ENCODE measurements at places on chromosomes 16 and 17.
A peak's percentile ranks its signal among the peaks of the same experiment; 100 is the strongest.

DNA sequence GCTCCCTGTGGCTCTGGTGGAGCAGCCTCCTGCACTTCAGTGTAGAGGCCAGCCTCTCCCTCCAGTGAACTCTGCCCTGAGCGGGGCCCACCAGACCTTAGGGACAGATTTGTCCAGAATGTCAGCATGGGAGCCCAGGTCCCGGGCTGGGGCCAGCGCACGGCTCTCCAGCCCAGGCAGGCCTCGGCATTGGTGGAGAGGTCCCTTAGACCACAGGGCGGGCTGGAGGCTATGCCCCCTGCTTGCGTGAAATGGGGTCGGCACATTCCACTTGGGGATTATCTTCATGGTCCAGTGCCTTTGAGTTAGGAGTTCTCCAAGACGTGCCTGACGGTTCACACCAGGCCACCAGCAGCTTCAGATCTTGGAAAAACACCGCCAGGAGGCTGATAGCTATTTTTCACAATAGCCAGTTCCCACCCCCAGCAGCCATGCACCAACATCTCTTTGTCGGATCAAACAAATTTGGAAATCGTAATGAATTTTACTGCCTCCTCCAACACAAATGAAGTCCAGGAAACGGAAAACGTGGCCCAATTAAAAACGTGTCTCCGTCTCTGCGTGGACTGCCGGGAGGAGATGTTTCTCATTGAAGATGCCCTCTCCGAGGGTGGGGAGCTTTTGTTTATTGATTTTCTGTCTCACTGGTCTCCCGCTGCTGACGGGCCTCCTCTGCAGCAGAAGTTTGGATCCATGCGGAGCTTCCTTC lies 110.0 kb upstream of the CIBAR2 start:
- peak; percentile 19 for DNase-seq

GRCh38 chr16:82603784-82604411 lies 22.9 kb upstream of the CDH13 start:
- DNase-seq, result no peak

GRCh38 chr16:11833951-11834695 lies 17.2 kb downstream of the RSL1D1 start:
- DNase-seq, result no peak

GRCh38 chr17:9271989-9272388 lies 250.7 kb downstream of the NTN1 start:
- DNase-seq, result no peak

GRCh38 chr16:48613061-48613957 lies 3.3 kb upstream of the N4BP1 start:
- DNase-seq, result no peak

DNA sequence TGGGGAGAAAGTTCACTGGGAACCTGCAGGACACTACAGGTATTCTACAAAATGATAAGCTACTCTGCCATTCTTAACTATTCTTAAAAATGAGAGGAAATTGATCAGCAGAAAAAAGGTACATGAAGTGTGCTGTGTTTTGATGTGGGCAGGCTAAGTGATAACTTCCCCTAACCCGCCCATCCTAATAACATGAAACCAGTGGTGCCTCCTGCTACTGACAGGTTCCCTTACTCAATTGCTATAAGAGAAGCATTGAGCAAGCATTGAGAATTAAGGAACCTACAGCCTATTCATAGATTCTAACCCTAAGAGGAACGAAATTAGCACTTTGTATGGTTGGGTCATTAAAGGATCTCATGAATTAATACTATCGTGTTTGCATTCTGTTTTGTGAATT lies 18.9 kb downstream of the XYLT1 start:
- DNase-seq, result no peak

GRCh38 chr16:82280867-82281266 lies 110.8 kb upstream of the MPHOSPH6 start:
- no peak for DNase-seq

DNA sequence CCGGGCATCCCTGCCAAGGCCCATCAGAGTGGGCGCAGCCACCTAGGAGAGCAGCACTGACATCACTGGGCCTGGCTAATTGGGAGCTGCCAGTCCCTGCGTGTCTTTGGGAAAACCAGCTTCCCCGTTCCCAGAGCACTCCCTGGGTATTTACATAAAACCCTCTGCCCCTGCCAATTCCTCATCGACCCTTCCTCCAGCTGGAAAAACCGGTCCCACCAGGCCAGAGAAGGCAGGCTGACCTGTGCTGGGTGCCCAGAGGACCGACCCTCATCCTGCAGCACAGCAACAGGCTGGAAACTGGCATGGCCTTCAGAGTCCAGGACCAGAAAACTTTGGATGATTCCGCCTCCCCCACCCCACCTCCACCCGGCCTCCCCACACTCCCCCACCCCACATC lies 8.2 kb upstream of the FOXN1 start:
- peak; percentile 47 for DNase-seq

DNA sequence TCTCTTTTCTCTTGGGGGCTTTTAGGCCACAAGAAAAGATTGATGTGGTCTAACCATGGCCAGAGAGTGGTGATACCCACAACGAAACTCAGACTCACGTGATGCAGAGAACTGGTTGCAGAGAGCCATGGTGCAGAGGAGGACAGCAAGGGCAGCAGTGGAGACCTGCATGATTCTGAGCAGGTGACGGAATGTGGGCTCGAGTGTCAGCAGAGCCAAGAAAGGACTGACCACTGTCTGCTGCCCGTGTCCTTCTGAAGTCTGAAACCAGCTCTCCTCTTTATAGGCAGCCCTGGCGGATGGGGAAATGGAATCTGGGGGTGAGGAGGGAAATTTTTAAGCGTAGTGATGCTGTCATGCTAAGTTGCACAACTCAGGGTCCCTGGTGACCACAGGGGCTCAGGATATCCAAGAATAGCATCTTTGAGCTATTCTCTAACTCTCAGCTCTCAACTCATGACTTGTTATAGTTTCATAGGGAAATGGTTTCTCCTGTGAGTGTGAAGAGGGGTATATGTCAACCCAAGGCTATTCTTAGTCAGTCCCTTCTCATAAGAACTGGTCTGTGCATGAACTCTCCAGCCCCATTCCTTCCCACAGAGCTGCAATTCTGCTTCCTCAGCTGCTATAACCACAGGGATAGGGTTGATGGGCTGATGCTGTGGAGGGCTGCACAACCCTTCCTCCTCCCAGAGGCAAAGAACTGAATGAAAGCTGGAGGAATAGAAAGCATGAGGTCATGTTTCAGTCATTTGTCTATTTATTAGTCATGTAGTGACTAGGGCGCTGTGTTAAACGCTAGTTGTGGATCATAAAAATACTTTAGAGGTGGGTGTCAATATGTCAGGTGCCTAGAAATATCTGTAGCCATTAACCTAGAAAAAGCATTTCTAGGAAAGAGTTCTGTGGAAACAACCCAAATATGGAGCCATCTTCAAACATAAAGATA lies at the start of gene CCL3:
Gene CCL3 (minus strand): TSS at position 256 of the 949 bp plus-strand sequence. CDS start 85 bp downstream, at position 171.
- DNase-seq, result no peak

GRCh38 chr16:346587-346986 lies 5.9 kb downstream of the AXIN1 start:
- DNase-seq, result no peak

- no peak for DNase-seq
Observed at GRCh38 chr17:63549289-63549945, 860 bp upstream of the DCAF7 start.

DNA sequence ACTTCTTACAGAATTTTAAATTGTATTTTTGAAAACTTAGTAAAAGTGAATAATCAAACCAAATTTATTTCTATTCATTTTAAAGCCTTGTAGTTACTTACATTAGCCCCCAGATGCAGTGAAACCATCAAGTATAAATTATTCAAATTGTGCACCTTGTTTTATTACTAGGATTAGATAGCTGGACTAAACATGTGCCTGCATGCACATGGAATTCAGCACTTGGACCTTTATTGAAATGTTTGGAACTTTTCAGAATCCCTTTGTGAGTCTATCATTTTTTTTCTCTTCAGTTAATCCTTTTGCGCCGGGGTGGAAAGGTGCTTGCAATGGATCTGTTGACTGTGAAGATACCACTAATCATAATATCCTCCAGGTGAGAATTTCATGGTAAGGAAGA lies 4.7 kb downstream of the ZPBP2 start:
- no peak for DNase-seq

- DNase-seq, result no peak
Observed at GRCh38 chr16:78500659-78501270, 401.3 kb downstream of the WWOX start.

DNA sequence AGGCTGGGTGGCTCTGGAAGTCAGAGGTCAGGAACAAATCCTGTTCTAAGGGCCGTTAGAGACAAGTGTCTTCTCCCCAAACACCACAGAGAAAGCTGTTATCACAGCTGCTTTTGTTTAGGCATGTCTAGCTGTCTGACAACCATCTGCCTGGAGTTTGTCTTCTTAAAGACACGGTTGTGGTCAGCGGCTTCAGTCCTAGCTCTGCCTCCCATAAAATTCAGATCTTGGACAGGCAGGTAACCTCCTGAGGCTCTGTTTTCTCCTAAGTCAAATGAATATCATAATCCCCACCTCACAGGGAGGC lies 2.3 kb upstream of the ITGA3 start:
- no peak for DNase-seq

- DNase-seq, result no peak
Observed at GRCh38 chr16:87742781-87743490, 22.9 kb downstream of the KLHDC4 start.

DNA sequence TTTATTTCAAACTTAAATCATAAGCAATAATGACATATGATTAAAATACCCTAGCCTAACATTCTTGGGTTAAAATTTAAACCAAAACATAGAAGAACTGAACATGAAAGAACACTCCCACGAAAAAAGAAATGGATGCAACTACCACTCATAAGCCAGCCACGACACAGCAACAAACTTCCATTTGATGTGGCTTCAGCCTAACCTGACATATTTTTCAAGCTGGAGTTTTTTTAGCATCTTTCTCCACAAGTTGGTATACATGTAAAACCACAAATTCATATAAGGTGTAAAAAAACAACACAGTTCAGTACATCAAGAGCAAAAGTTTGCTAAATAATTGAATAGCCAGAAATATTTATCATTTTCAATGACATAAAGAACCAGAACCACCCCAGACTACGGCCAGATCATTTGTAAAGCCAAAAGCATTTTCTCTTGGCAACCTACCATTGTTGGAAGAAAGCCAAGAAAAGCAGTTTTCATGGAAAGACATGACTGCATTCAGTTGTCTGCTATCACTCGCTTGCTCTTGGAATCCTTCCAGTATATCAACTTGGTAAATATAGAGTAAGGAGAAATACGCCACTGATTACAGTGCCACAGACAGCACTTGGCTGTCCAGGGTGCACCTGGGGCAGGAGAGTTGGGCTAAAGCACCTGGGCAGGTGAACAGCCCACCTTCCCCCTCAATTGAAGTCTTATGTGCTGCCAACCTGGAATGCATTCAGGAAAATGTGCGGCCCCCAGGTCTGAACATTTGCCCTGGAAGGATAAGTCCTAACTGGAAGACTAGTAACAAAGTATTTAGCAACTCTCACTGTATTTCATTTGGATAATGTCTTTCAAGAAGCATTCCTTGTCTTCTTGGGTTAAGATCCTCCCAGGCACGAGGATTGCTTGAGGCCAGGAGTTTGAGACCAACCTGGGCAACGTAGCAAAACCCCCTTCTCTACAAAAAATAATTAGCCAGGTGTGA lies 60.5 kb downstream of the CREBBP start:
- peak; percentile 93 for DNase-seq

- no peak for DNase-seq
Observed at GRCh38 chr16:86942151-86943051, 364.1 kb downstream of the FOXL1 start.

DNA sequence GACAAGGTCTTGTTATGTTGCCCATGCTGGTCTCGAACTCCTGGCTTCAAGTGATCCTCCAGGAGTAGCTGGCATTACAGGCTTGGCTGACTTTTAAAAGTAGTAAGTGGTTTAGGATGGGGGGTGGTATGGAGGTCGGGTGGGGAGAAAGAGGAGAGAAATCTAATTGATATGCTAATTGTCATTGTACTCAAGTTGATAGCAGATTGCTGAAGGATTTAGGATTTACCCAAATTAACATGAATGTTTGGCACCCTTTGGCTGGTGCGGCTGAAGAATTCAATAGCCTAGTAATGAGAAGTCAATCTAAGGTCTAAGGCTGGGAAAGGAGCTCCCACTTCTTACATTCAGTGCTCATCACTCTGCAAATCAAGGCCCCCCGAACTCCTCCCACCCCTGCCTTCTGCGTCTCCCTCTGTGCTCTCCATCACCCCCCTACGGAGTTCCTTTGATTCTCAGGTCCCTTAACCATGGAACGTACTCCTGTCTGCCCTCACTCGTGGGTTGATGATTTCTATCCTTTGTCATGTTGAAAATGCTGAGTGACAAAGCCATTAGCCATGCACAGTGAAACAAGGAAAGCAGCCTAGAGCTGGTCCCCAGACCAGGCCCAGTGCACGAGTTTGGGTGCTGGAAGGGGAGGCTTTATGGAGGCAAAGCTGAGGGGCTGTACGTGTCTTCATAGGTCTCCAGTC lies 17.3 kb downstream of the CDH13 start:
- no peak for DNase-seq

- no peak for DNase-seq
Observed at GRCh38 chr16:83245061-83245460, 562.7 kb upstream of the HSBP1 start.

DNA sequence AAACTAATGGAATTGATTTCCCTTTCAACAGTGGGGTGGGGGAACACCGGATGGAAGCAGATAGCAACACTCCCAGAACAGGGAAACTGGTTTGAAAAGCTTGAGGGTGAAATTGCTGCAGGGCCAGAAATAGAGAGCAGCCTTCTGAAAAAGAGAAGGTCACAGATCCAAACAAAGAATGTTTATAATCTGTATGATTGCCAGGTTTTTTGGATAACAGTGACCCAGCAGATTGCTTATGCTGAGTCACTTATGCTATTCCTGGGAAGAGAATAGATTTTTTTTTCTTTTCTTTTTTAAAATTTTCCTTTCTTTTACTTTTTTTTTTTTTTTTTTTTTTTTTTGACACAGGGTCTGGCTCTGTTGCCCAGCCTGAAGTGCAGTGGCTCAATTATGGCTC lies 641.3 kb downstream of the KCNJ2 start:
- no peak for DNase-seq

- DNase-seq, result no peak
Observed at GRCh38 chr17:29347831-29348629, 42.1 kb upstream of the TAOK1 start.

- no peak for DNase-seq
Observed at GRCh38 chr17:12808723-12809122, 19.4 kb downstream of the ARHGAP44 start.

GRCh38 chr17:6831661-6832263 lies at the start of gene TEKT1:
TEKT1 (minus strand) TSS chr17:6831729; CDS start chr17:6830376, 1,353 bp downstream.
- peak; percentile 1 for DNase-seq

DNA sequence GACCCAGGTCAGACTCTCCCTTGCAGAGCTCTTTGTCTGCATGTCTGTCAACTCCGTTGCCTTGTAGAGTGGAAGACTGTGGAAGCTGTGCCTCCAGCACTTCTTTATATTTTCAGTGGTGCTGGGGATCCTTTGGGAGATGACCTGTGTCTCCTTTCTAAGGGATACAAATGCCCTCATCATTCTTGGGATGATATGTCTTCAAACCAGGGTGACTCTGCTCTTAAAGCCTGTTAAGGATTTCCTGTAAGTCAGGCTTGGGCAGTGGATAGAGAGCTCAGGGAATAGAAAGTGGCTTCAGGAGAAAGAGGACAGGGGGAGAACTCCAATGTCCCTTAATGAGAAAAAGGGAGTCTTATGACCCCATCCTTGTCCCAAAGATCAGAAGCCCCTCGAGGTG lies 1.5 kb downstream of the HOXB3 start:
- no peak for DNase-seq
